ENCODE measurements at places on chromosomes 1 and 21.

DNA sequence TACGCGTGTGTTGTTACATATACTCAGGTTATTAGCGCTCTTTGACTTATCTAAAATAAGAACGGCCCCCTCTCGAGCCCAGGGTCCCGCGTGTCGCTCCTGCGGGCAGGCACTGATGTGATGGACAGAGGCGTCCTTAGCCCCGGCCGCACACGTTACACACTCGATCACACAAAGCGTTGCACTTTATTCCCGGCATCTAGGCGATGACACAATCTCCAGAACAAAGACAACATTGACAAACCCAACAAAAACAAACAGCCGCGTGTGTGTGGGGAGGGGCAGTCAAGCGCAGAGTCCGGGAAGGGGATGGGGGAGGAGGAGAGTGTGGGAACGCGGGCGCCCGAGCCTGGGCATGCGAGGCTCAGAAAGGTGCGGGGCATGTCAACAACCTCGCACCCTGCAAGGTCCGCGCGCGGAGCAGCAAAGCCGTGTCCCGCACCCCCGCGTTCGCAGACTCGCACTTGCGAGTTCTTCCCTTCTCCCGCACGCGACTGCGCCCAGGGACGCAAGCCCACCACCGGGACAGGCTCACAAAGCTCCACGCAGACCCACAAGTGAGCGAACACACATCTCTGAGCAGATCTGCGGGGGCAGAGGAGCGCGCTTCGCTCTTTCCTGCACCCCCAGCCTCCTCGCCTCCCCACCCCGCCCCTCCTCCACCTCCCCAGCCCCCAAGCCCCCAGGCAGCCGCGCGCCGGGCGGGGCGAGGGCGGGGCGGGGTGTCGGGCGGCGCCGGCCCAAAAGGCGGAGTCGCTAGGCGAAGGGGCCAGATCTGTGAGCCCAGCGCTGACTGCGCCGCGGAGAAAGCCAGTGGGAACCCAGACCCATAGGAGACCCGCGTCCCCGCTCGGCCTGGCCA, at the start of gene EFNA1:
Gene EFNA1 (plus strand): TSS at position 772 of the 862 bp plus-strand sequence. CDS start 102 bp downstream, outside the sequence.
- peak; percentile 45 for DNase-seq

DNA sequence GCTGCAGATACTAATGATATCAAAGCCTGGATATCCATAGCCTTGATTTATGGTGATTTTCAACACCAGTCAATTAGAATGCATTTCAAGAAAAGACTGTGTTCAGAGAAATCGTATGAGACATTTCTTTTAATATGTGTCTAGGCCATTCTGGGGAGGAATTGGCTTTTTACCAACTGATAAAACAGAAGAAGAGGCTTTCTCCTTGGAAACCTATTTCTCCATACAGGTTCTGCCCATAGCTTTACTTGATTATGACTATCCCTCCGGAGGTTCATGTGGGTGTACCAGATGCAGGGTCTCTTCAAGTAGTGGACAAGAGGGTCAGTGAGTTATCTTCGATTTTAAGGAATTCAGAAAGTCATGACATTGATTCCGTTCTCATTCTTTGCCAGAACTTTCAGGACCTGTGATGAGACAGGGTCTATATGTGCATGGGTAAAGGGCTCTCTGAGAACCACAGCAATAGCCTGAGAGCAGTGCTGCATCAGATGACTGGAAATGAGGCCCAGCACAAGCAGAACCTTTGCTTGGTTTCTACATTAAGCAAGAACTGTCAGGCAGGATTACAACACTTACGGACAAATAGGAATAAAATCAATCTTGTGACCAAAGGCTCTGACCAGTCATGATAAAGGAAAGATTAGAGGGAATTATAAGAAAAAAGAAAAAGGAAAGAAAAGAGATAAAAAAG, 263.7 kb upstream of the SGIP1 start:
- DNase-seq: no peak

DNA sequence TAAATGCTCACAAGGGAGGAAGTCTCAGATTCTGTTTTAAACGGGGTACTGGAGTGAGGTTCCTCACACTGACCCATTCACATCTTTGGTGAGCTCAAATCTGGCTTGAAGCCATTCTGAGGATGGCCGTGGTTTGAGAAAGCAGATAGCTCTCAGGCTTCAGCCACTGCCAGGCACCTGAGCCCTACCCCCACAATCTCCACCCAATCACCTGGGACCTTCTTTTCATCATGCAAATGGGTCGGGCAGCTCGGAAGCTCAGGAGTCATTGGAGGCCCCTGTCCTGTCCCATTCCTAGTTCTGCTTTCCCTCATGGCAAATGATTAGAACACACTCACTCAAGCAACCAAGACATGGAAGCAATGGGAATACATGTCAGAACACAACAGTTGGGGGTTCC, 141.4 kb upstream of the ETS2 start:
- DNase-seq: no peak

- no peak for DNase-seq
Observed at GRCh38 chr1:109837852-109838570, 72.6 kb upstream of the CSF1 start.

DNA sequence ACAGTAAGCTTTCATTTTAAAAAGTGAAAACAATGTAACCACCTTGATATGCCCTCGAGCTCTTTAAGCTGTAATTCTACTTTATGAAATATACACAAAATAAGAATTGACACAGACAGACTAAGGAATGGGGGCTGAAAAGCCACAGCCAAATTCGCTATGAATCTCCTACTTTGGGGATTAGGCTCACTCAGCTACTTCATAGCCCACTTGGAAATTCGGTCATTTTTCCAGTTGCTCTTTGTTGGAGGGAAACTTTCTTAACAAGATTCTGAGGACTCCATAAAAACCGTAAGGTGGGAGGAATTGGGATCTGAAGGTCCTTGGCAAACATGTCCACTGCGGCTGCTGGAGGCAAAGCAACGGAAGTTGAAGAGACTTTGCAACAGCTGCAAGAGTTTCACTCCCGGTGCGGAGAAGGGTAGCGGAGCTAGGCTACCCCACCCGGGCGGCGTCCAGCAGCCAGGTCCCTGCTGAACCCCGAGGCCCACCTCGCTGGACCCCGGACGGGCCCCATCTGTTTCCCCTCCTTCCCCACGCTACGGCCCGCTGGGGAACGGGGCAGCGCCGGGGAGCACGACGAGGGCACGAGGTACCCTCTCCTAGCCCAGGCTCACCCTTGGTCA, 634 bp downstream of the MYCBP start:
- DNase-seq: no peak

- no peak for DNase-seq
Observed at GRCh38 chr1:153774780-153775457, at the start of gene SLC27A3. SLC27A3 (plus strand) TSS chr1:153775407; CDS start chr1:153775498, 91 bp downstream.

DNA sequence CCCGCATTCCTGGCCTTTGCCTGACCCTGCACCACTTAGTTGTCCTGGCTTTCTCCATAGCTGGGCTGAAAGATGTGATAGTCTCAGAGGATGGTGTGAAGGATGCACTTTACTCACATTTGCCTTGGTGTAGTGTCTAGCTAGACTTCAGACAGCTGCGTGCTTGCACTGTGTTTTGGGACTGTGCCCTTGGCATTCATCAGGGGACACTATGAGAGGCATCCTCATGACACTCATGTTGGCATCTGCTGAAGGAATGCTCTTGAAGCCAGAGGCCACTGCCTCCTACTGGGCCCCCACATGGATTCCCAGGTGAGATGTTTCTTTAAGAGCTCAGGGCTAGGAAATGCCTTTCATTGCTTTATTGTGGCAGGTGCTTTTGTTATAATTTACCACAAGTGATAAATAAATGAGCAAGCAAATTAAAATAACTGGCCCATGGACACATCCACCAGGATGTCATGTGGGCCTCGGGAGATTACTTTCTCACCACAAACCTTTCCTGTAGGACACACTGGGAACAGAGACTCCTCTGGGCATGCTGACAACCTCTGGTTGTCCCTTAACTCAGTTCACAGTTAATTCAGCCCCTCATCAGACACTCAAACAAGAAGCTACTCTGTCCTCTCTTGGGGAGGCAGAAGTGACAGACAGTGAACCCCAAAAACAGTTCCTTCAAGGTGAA, 99.4 kb upstream of the SPATA6 start:
- no peak for DNase-seq

DNA sequence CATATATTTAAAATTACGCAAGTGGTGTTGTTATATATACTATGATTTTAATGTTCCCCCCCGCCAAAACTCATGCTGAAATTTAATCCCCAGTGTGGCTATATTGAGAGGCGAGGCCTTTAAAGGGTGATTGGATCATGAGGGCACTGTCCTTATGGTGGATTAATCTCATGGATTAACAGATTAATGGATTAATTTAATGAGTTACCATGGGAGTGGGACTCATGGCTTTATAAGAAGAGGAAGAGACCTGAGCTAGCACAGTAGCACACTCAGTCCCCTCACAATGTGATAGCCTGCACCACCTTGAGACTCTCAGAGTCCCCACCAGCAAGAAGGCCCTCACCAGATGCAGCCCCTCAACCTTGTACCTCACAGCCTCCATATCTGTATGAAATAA, 34.8 kb downstream of the C1orf198 start:
- DNase-seq: no peak

GRCh38 chr21:31332525-31332924, 11.5 kb downstream of the TIAM1 start:
- DNase-seq: no peak

DNA sequence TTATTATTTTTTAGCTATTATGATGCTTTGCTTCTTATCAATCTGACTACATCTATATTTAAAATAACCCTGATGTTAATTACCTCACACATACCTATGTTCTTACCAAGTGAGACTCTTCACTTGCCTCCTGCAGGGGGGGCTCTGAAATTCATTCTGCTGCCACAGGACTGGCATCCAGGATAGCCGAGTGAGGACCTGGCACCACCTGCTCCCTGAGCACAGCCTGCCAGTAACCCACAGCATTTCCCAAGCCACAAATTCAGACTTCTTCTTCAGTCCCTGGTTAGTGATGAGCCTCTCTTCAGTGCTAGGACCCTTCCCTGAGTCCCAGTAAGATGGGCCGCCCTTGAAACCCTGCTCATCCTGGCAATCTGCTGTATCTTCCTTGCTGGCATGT, 296.5 kb upstream of the PLXNA2 start:
- DNase-seq: no peak

- no peak for DNase-seq
Observed at GRCh38 chr1:64527165-64527564, 57.2 kb downstream of the CACHD1 start.

GRCh38 chr1:228851618-228852017, 116.3 kb downstream of the RHOU start:
- no peak for DNase-seq

DNA sequence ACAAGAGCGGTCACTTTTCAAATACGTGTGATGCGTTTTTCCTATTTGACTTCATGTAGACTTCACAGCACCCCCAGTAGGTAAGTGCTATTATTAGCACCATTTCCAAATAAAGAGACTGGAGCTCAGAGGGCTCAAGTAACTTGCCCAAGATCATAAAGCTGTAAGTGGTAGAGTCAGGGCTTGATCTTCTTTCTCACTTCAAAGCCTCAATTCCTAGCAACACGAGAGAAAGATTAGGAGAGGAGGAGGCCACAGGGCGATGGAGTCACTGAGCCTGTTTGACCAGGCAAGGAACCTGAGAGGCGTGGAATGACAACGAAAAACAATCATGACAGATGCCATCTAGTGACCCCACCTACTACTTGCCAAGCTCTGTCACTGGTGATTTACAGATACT, 181.0 kb downstream of the FOXD2 start:
- no peak for DNase-seq

- no peak for DNase-seq
Observed at GRCh38 chr1:181538836-181539235, 55.5 kb downstream of the CACNA1E start.

- DNase-seq: no peak
Observed at GRCh38 chr1:23101101-23101827, 67.4 kb downstream of the LUZP1 start.

DNA sequence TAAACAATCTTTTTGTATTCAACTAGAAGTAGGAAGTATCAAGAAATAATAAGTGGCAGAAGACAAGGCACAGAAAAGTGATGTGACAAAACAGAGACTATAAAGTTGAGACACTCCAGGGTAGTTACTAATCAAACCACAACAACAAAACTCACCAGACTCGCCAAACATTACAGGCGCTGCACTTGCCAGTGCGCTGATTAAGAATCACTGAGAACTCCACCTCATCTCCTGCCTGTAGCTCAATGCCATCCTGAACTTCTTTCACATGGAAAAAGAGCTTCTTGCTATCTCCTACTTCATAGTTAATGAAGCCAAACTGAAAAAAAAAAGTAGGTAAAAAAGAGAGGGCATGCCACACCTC, 2.8 kb upstream of the NRAS start:
- no peak for DNase-seq

- no peak for DNase-seq
Observed at GRCh38 chr1:35369922-35370671, 101.6 kb downstream of the ZMYM4 start.

- no peak for DNase-seq
Observed at GRCh38 chr1:10779201-10779600, 17.2 kb downstream of the CASZ1 start.

All from activated naive CD4-positive, alpha-beta T cell (primary cell).